ENCODE measurements at places on chromosomes 11 and 22.

DNA sequence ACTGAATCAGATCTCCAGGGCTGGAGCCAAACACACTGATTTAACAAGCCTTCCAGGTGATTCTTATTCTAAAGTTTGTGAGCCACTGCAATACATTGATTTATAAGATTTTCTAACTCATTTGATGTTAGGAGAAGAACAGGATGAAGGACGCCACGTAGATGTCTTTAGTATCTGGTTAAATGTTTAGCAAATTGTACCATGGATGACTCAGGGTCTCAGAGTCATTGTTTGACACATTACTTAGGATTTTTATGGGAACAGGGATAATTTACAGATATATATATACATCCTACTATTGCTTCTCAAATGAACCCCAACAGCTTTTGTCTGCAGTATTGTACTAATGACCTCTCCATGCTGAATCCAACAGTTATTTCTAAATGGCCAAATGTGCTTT is 143.1 kb upstream of the DDI1 start:
- DNase-seq, result no peak

DNA sequence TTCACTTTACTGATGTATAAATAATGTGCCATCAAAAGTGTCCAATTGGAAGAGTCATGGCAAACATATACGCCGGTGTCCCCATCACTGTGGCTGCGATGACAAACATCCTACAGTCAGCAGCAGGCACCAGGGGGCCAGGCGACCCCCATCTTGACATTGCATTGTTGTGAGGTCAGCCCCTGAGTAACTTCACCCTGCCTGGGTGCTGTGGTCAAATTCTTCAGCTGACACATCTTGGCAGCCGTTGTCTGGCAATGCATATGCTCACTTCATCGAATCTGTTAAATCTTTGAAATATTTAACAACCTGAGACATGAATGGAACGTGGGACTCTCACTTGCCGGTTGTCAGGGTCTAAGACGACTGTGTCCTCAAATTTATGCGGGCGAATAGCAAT is 430.9 kb downstream of the BRD1 start:
- DNase-seq, result no peak

- DNase-seq, result no peak
Measured at GRCh38 chr11:26931248-26931631, 62.7 kb upstream of the FIBIN start.

- DNase-seq, result peak; percentile 75
Measured at GRCh38 chr11:120324932-120325810, at the start of gene TLCD5. TSS of gene TLCD5 (plus strand) at chr11:120325299. CDS start at chr11:120327442, 2,143 bp downstream.

GRCh38 chr11:10310301-10310841 is 5.5 kb downstream of the ADM start:
- DNase-seq, result no peak

DNA sequence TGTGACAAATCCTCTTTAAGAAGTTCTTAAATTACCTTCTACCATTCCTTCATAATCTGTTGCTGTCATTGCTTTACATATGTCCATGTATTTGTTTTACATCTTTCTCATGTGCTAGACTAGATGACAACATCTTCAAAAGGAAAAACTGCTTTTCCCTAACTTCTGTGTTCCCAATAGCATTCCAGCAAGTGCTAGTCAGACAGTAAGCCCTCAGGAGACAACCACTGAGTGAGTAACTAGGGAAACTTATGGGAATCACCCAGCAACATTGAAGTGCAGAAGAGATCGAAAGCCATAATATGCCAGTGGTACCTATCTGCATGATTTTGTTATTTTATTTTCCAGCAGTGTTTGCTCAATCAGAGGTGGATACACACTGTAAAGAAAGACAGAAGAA is 889.7 kb upstream of the API5 start:
- DNase-seq, result no peak

DNA sequence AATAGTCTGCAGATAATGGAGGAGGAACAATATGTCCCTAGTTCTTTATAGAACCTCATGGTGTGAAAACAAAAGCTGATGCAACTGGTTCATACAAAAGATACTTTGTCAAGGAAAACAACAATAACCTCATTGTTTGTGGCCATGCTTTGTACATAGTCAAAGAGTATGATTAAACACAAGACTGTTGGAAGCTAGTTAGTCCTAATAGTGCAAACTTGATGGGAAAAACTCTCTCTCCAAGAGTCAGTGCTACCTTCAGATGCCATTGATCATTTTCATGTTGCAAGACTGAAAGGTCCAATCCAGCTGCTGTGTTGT is 20.1 kb upstream of the PLAAT2 start:
- DNase-seq, result no peak

- DNase-seq, result no peak
Measured at GRCh38 chr11:72519220-72519881, 85.0 kb upstream of the CLPB start.

DNA sequence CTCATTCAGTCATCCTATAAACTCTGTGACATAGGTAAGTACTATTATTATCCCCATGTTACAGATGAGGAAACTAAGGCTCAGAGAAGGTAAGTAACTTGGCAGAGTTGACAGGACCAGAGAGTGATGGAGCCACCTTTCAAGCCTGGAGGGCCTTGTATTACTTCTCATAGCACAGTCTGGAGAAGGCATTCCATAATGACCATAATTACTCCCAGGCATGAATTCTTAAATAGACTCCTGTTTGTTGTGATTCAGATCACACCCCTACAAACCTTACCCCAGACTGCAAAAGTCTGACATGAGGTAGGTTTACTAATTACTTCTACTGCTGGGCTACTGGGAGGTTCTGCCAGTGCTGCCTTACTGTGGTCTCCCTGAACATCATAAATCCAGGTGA is 77.0 kb downstream of the CD44 start:
- DNase-seq, result no peak

- no peak for DNase-seq
Measured at GRCh38 chr11:70547386-70547785, 149.1 kb downstream of the CTTN start.

DNA sequence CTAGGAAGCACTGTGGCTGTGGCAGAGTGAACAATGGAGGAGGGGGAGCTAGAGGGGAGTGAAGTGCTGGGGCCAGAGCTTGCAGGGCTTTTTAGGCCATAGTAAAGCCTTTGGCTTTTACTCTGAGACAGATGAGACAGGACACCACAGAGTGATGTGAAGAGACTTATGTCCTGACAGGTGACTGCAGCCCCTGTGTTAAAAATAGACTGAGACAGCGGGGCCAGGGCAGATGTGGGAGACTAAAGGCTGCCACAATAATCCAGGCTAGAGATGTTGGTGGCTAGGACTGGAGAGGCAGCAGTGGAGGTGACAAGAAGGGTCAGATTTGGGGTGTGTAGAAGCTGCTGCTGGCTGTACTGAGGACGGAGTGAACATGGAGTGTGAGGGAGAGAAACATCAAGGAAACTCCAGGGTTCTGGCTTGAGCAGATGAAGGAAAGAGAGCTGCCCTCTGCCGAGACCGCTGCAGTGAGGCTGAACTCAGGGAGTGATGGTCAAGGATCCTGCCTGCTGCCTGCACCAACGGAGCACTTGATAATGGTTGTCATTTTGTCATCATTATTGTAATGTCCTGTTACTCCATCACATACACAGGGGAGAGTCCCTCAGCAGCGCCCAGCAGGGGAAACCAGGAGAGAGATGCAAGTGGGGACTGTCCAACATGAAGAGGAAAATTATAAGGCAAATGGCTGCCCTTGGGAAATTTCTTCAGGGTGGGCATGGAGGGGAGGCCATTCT is 27.4 kb downstream of the SLC43A1 start:
- no peak for DNase-seq

DNA sequence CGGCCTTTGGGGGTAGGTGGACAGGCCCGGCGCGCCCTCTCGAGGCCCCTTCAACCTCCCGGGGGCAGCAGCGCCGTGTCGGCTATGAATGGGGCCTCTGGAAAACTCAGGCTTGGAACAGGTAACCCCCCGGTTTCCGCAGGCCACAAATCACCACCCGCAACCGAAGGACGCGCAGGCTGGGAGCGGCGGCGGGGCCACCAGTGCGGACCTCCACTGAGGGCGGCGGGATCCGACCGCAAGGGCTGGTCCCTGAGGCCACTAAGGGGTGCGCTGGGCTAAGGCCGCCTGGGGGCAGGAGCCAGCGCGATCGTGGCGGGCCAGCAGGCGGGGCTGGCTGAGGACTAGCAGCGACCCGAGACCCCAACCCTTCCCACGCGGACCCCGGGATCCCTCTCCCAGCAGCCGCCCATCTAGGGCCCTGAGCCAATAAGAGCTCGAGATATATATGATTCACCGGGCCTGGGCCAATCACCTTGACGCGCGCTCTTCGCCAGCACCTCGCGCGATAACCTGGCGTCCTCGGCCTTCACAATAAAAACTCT is 609 bp upstream of the ATF4 start:
- peak; percentile 93 for DNase-seq

DNA sequence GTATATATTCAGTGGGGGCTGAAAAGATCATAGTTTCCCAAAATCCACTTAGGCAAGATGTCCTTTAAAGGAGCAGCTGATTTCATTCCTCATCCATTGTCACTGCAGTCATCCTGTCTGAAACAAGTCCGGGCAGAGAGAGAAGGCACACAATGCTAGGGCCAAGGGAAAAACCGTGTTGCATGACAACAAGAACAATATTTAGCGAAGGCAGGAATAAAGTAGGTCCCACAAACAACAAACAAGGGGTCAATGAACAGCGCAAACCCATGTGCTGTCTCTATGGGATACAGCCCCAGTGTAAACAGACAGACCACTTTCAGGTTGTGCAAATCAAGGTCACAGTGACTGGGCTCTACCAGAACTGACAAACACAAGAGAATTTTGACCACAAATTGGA is 9.0 kb downstream of the PAMR1 start:
- DNase-seq, result no peak

- no peak for DNase-seq
Measured at GRCh38 chr11:12110714-12111548, 541 bp downstream of the MICAL2 start.

DNA sequence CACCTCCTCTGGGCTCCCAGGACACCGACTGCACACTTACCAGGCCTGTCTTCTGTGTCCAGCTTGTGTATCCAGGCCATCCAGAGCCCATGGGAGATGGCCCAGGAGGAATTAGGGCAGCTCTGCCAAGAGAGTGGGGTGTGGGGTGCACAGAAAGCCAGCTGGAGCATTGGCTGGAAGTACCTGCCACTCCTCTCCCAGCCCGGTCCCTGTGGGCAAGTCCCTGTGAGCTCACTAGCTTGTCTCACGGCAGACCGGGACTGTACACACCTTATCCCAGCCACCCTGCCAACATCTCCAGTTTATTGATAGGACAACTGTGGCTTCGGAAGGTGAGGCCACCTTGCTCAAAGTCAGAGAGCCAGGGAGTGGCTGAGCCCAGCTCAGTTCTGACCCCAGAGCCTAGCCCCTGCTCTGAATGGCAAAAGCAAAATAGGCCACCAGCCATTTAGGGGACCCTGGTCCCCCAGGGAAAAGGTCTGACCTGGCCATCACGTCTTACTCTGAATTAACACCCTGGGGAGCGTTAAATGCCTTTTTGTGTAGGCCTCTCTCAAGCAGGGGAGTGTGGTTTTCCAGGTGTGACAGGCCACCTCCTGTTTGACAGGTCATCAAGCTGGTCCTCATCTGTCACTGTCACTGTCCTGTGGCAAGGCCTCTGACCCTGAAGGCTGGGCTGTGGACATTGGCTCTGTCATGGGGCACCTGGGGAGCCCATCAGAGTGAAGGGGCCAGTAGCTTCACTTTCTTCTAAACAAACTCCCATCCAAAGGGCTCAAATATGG is 15.1 kb downstream of the UQCR10 start:
- DNase-seq, result no peak

DNA sequence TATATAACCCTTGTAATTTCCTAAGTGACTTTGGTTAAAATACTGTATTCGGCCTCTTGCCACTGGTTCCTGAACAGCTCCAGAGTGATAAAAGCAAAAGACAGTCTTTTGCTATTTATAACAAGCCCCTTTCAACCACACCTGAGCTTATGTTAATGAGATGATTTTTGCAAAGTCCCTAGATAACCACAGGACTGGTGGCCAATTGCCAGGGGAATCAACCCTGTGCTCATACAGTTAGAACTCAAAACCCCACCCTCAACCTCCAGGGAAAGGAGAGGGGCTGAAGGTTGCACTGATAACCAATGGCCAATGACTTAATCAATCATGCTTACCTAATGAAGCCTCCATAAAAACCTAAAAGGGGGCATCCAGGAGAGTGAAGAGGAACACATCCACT is 77.9 kb downstream of the SIK3 start:
- DNase-seq, result no peak

- DNase-seq, result no peak
Measured at GRCh38 chr11:111764621-111765020, 1.6 kb downstream of the PPP2R1B start.

DNA sequence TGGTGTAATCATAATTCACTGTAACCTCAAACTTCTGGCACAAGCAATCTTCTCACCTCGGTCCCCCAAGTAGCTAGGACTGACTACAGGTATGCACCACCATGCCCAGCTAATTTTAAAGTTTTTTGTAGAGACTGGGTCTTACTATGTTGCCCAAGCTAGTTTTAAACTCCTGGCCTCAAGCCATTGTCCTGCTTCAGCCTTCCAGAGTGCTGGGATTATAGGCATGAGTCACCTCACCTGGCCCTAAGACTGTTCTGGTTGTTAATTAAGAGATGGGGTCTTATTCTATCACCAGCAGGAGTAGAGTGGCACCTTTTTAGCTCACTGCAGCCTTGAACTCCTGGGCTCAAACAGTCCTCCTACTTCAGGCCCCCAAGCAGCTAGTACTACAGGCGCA is 52.0 kb upstream of the DEPDC7 start:
- DNase-seq, result no peak

DNA sequence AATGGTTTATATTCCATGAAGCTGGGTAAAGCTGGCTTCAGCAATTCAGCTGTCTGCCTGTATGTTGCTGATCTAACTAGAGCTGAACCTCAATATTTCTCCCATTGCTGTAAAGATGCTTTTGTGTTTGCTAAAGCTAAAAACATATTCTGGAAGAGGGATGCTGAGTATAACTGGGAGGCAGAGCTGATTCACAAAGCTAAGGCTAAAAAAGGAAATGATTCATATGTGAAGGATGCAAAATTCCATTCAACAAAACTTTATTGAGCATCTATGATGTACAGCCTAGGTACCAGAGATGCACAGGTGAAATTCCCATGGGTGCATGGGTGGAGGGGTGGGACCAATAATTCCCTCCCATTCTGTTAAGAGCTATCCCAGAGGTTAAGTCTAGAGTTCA is 193.9 kb downstream of the KIF18A start:
- no peak for DNase-seq

- no peak for DNase-seq
Measured at GRCh38 chr11:83255366-83255765, 30.8 kb downstream of the CCDC90B start.

GRCh38 chr22:47678048-47678447 is 915.6 kb downstream of the TBC1D22A start:
- no peak for DNase-seq

GRCh38 chr11:20601221-20601914 is 2.0 kb downstream of the SLC6A5 start:
- no peak for DNase-seq
